ENCODE measurements at places on chromosomes 2 and 18.

DNA sequence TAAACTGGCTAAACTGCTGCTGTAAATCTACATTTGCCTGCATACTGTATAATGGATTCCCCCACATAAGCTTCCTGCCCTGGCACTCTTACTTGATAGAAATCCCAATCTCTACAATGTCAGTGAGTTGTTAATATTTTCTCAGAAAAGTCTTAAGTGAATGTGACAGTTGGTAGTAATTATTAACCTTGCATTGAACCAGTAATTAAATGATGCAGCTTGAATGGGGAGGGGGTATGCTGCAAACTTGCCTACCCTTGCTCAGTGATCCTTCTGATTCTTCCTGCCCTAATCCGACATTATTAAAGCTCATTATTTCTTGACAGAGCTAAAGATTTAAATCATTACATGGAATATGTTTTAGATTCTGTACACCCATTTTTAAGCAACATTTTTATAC lies 119.0 kb upstream of the CDH7 start:
- no peak for DNase-seq

GRCh38 chr2:37583402-37583801 lies 88.0 kb downstream of the CDC42EP3 start:
- DNase-seq = no peak

DNA sequence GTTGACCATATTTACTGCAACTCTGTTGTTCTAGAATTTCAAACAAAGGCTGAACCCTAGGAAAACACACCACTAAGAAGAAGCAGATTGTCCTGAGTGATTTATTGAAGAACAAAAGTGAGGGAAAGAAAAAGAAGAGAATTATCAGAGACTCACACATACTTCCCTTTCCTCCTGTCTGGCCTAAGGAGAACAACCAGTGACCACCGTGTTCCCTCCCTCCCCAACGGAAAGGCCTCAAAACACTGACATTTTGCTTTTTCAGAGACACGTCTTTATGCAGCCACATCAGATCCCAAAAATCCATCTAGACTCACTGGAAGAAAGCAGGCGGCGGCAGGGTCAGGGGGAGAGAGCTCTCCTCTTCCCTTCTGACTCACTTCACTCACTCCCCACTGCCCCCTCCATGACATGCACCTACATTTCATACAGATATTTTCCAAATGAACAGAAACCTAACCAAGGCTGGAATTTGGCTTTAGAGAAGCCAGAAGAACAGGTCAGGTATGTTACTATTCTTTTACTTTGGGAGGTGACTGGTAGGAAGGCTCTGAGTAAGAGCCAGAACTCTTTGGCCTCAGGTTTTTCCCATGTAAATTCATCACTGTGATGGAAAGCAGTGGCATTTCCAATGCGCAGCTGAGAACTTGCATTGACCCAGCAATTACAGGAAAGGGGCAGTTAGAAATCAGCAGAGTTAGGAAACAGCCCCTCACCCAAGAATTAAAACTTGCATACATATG lies 169.9 kb downstream of the BCL11A start:
- no peak for DNase-seq

DNA sequence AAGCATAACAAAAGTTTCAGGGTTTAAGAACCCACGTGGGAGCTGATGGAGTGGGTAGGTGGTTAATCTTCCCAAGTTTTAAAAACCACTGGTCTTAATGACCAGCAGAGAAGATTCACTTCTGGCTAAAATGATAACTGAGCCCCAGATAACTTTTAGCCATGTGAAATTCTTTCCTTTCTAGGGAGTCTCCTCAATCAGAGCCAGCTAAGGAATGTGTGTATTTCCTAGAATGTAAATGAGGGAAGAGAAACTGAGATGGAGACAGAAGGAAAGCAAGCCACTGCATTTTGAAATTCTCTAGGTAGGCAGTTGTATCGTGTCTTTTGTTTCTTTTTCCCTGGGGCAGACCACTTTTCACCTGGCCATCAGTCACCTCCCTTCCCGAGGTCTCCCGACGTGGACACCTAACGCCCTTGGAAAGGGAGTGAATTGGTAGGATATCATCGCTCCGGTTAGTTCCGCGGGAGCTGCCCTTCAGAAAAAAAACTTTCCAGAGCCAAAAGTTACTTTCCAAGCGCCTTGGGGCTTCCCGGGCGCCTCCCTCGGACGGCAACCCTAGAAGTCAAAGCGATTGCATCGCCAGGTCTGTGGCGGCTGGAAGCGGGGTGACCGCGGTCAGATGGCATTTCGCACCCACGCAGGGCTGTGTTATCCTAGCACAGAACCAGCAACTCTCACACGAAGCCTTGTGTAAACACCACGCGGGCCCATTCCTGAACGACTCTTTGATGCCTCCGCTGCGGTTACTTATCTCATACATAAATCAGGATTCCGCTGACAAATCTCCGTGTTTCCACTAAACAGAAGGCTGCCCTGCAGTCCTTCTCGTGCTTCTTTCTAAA lies 1.3 kb downstream of the COLEC12 start:
- DNase-seq = no peak

GRCh38 chr18:23181547-23181946 lies 46.3 kb downstream of the CABLES1 start:
- no peak for DNase-seq

DNA sequence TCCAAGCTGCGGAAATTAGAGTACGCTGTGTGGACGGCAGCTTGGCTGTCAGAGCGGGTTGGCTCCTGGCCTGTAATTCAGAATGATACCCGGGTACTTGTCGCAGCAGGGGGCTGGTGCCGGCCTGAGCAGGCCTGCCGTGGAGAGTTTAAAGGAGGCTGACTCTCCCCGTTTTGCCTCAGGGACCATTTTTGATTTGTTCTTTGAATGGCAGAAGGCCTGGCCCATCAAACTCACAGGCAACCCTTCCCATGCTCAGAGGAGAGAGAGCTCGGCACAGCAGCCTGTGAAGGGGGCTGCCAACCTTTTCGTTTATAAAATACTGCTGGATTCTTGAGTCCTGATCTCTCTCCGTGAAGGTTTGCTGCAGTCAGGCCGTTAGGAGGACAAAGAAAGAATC lies 151.3 kb downstream of the KLHL29 start:
- no peak for DNase-seq

All from NAMALWA (cell line).